Stimulated activated CD4-positive, alpha-beta T cell treated with anti-CD3 and anti-CD28 coated beads, Interleukin-12 subunit alpha, Interleukin-12 subunit beta, amount 100 ng/mL, for 4 hours (primary cell): ENCODE measurements at places on chromosomes 4 and X.

DNA sequence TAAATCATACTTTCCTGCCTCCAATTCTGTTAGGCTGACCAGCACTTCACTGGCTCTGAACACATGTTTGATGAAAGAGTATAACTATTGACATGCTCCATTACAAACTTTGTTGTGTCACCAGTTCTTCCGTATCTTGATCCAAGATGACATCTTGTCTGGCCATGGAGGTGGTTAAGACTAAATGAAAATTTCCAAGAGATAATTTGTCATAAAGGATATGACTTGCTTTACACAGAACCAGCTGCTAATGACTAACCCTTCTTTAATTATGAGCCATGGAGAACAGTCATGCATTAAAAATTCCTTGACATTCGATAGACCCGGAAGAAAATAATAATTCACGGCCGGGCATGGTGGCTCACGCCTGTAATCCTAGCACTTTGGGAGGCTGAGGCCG is 17.7 kb upstream of the N4BP2 start:
- DNase-seq: no peak

DNA sequence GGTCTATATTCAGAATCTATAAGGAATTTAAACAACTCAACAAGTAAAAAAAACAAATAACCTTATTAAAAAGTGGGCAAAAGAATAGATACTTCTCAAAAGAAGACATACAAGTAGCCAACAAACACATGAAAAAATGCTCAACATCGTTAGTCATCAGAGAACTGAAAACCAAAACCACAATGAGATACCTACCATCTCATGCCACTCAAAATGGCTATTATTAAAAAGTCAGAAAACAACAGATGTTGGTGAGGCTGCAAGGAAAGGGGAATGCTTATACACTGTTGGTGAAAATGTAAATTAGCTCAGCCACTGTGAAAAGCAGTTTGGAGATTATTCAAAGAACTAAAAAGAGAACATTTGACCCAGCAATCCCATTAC is 201.6 kb downstream of the QDPR start:
- DNase-seq: no peak

GRCh38 chr4:118076958-118077766 is 42.9 kb downstream of the NDST3 start:
- DNase-seq: no peak

DNA sequence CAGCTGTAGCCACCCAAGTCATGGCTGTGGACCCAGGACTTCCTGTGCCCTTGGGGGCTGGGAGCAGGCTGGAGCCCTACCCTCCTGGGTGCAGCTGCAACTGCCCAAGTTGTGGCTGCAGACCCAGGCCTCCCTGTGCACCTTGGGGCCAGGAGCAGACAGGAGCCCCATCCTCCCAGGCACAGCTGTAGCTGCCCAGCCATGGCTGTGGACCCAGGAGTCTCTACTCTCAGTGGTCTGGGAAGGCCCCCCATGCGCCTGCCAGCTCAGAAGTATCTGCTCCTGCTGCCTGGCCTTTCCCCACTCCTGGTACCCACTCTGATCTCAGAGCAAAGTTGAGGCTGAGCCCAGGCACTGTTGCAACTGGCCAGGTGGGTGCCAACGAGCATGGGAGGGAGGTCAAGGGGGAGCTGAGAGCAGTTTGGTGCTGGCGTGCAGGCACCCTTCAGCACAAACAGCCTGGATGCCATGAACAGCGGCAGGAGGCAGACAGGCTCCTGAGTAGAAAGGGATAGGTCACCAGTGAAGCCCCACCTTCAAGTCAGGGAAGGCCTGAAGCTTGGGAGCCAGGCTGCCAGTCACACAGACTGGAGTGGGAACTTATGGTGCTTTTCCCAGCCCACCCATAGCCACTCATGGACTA is 21.5 kb downstream of the PRRG1 start:
- no peak for DNase-seq

- no peak for DNase-seq
Observed at GRCh38 chrX:122787231-122787630, 396.8 kb upstream of the GRIA3 start.

DNA sequence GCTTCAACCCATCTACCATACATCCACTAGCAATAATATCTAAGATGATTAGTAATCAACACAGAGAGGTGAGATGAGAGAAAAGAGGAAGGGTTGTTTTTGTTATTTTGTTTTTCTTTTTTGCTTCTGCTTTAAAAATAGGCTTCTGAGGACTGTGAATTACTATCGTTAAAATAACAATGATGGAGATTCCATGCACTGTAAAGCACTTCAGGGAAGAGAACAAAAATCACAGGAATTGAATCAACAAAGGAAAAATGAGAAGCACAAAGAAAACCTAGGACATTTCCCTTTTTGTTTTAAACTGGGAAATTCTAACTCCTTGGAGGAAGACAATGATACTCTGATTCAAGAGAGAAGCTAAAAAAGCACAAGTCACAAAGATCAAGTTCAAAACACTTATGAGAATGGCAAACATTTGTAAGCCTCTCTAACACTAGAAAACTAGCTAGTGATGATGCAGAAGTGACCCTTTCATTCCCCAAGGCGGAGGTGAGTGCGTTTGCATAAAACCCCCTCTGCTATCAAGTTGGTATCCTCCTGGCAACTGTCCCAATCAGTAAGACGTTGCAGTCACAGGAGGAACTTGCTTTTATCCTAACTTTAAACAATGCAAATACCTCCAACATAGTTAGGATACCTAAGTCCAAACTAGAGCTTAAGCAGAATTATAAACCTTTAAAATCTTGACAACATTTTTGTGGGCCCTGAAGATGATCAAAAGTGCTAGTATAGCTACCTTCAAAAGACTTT is 308.5 kb downstream of the CAMK2D start:
- DNase-seq: no peak

GRCh38 chr4:84596826-84597225 is 13.9 kb downstream of the CDS1 start:
- DNase-seq: no peak

DNA sequence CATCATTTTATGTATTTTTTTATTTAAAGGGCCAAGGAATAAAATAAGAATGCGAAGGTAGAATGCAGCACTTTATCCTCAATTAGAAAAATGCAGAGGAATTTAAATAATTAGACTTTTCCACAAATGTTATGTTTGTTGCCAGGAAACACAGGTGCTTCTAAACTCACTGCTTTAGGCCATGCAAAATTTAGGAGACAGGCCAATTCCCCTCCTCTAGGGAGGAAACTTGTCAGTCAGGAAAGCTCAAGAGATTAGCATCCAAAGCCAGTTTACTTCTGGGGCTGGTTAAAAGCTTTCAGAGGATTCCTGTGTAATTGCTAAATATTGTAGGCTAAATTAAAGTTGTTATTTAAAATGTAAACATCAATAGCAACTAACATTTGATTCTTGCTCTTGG is 124.5 kb downstream of the DMD start:
- DNase-seq: no peak

DNA sequence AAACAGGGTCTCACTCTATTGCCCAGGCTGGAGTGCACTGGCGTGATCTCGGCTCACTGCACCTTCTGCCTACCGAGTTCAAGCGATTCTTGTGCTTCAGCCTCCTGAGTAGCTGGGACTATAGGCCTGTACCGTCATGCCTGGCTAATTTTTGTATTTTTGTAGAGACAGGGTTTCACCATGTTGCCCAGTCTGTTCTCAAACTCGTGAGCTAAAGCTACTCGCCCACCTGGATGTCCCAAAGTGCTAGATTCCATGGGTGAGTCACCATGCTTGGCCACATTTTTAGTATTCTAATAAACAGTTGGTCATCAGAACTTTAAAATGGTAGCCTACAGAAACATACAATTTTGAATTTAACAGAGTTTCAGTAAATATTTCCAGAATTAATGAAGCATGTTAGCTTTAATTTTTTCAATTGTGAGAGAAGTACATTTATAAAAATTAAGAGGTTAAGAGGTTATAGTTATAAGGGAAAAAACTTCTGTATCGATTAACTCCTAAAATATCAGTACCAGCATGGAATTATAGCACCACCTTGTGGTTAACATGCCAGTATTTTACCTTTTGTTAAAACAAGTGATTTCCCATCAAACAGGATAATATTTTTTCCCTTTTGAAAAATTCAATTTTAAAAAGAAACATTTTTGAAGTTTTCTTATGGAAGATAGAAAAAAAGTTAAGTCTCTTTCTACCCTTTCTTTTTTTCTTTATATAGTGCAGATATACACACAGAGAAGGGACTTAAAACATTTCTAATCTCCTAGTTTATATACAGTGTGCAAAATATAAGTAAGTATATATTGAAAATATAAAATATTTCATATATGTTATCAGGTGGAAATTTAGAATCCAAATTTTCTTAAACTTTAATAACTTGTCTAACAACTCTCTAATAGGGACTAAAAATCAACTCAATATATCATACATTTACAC is 35.4 kb downstream of the CEP44 start:
- no peak for DNase-seq

GRCh38 chrX:130895299-130895698 is 7.7 kb downstream of the ENOX2 start:
- no peak for DNase-seq

DNA sequence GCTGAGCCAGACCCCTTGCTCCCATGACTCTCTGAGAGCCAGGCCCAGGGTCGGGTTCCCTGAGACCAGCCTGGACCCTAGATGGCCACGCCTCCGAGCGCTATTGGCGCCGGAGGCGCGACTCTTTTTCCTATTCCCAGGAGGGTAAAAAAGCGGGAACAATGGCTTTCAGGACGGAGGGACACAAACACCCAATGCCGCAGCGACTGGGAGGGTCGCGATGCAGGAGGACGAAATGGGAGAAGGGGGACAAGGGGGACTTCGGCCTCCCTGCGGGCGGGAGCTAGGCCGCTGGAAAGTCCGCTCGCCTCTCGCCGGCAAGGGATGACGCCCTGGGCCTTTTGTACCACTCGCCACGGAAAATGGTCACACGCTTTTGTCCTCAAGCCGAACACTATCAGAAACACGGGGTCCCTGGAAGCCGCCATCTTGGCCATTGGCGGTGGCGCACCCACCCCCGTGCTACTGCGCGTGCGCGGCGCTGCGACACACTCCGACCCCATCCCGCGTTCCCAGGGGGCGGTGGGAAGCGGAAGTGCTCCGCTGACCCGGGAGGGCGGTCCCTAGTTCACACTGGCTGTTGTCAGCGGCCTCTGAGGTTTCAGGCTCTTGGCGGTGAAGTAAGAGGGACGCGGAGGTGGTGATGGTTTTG is 98.4 kb downstream of the ZNF674 start:
- DNase-seq: peak; percentile 78

DNA sequence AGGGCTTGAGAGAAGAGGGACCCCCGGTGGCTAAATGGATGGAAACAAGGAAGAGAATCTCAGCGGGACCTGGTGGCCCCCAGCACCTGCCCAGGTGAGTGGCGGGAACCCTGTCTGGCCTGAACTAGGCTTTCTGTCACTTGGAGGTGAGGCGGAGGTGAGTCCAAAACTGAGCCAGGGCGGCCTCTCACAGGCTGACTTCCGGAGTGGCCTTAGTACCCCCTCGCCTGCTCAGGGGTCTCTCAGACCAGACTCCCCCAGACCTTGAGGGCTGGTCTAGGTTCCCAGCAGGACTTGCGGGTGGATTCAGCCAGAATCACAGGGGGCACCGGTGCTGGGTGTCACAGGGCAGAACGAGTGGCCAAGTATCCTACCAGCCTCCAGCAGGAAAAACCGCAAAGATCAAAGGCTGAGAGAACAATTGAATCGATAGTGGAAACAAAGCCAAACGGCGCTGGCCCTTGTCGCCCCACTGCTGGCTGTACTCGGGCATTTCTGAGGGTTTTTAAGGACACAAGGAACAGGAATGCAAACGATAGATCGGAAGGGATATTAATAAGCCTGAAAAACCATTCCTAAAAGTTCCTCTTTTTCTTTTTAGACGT is 67.8 kb downstream of the WFS1 start:
- no peak for DNase-seq

DNA sequence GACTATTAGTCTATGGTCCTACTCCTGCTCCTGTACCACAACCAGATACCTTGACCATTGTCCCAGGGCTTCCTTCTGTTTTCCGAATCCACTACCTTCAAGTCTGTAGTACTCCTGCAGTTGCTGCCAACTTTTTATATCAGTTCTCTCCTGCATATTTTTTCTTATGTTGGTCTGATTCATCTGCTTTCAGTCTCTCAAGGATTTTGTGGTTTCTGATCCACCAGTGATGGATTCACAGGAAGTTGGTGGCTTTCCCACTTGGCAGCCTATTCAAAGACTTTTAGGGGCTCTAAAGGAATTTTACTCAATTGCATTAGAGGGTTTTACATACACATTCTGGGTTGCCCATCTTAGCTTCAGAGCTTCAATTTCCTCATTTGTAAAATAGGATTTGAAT is 23.6 kb downstream of the KIF4A start:
- DNase-seq: no peak

GRCh38 chrX:109774136-109774535 is 41.1 kb upstream of the ACSL4 start:
- no peak for DNase-seq

GRCh38 chrX:130828641-130829040 is 74.4 kb downstream of the ENOX2 start:
- no peak for DNase-seq

DNA sequence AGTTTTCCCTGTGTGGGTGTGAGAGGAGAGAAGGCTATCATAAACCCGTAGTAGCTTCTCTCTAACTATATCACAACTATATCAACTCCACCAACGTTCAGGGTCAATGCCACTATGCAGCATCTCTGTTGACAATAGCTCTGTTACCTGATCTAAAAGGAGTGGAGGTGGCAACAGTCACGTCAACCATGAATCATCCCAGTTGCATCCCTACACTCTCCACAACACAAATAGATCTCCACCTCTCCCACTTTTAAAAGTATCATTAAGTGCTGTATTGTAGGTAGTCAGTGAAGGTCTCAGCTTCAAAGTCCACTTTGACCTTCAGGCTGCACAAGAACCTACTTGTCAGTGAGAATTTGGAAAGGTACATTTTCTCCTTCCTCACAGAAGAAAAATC is 600.5 kb upstream of the GRIA3 start:
- DNase-seq: no peak

DNA sequence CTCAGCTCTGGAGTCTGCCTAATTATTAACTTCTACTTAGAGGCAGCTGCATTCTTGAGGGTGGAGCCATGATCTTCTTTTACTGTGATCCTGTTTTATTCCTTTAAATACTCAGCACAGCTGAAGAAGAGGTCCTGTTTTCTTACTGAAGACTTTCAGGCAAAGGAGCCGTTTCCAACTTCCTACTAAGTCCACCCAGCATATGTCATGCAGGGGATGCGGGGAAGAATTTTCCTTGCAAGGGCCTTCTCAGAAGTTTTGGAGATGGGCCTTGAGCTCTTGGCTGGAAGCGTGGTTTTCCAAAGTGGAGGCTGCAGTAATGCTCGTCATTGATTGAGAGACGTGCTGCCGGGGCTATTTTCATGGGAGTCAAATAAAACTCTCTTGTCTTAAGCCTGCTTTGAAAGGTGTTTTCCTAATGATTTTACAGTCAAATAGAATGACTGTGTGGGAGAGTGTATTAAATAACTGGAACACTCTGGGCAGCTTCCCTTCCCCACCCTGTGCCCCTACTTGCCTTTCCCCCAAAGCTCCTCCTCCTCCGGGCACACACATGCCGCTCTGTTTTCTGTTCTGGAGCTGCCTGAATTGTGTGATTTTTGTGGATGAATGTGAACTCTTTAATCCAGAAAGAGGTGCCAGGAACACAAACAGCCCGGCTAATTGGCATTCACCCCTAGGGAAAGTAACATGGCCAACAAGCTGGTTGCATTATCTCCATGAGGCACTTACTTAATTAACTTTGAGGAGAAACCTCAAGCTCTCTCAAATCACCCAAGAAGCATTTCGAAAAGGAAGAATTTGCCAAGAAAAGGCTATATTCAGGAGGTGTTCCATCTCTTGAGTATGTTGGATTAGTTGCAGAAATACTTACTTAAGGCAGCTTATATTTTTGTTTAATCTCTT is 28.1 kb downstream of the FGF2 start:
- no peak for DNase-seq
